ENCODE measurements at places on chromosomes 3 and 15.

- DNase-seq: no peak
These were observed 6.7 kb downstream of the EPHA3 start for GRCh38 chr3:89113893-89114840.

- no peak for DNase-seq
These were observed 20.0 kb upstream of the MFSD1 start for GRCh38 chr3:158781849-158782248.

GRCh38 chr15:60406513-60407414 lies 9.0 kb upstream of the ANXA2 start:
- no peak for DNase-seq

- DNase-seq: no peak
These were observed 331.7 kb downstream of the MAGI1 start for GRCh38 chr3:65706776-65707568.

- DNase-seq: no peak
These were observed 211.9 kb downstream of the CBLB start for GRCh38 chr3:105656651-105657504.

DNA sequence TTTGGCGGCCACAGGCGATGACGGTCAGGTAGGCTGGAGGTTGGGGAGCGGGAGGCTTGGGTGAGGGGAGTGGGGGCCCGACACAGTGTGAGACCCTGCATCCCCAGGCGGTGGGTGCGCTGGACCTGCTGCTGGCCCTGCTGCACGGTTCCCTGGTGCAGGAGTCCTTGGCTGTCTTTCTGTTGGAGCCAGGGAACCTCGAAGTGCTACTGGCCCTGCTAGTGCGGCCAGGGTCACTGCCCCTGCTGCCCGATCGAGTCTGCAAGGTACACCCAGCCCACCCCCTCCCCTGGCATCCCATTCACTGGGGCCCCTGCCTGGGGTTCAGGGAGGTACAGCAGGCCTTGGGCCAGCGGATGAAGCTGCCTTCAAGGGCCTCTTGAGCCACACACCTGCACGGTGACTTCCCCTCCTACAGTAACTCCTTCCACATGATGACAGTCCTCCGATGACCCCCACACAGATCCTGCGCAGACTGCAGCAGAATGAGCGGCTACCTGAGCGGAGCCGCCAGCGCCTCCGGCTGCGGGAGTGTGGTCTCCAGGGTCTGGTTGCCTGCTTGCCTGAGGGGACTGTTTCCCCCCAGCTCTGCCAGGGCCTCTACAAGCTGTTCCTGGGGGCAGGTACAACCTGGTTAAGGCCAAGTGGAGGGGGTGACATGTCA lies 19.5 kb downstream of the NBEAL2 start:
- DNase-seq: no peak

DNA sequence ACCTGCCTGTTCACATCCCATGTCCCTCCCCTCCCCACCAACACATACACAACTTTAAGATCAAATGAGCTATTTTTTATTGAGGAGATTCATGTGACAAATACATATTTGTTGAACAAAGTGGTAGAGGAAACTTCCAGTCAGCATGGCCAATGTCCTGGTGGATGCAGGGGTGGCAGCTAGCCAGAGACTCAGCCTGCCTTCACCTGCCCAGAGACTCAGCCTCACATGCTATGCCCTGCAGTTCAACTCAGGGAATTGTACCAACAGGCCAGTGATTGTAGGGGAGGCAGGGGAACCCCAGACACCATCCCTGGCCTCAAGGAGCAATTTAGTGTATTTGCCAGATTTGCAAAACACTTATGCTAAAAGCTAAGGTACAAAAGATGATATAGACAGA lies 136.6 kb downstream of the OPA1 start:
- no peak for DNase-seq

- DNase-seq: no peak
These were observed 517.3 kb downstream of the DIPK2A start for GRCh38 chr3:144488927-144489326.

GRCh38 chr3:24387000-24387399 lies 107.7 kb downstream of the THRB start:
- DNase-seq: no peak

- no peak for DNase-seq
These were observed 198.0 kb downstream of the THRB start for GRCh38 chr3:24296441-24297205.

- DNase-seq: no peak
These were observed 543.7 kb upstream of the ADAMTS9 start for GRCh38 chr3:65231544-65231943.

DNA sequence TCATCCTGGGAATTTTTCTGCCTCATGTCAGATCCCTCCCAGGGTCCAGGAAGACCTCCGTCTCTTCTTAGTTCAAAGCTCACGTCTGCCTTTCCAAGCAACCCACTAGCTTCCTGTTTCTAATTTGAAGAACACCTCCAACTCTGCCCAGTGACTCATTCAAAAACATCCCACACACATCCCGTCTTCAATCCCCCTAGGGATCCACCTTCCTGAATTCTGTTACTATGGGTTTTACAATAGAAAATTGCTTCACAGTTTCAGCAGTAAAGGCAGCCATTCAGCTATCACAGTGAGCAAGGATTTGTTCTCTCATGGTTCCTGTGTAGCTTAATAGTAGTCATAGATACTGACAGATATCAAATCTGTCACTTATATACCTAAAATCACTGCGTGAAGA lies 308.3 kb upstream of the CCDC54 start:
- peak; percentile 33 for DNase-seq

Data from inflammatory macrophage treated with lipopolysaccharide for 4 hours (primary cell).